ENCODE measurements at places on chromosomes 4 and X.

- DNase-seq, result no peak
Observed at GRCh38 chrX:153004780-153005179, 10.9 kb upstream of the PNMA5 start.

DNA sequence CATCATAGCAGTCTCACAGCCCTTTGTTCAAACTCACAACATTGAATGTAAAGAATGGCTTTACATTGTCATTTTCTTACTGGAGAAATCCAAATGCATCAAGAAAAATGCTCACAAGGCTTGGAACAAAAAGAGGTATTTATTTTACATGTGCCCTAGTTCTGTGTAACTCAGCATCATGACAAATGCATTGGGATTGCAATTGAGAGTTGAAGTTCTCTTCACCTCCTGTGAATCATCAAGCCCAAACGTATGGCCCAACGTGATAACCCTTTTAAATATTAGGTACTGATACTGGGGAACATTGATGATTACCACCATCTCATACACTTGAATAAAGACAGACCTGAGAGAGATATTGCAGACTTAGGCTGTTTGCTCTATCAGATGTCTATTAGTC, 61.6 kb downstream of the GASK1B start:
- DNase-seq, result no peak

DNA sequence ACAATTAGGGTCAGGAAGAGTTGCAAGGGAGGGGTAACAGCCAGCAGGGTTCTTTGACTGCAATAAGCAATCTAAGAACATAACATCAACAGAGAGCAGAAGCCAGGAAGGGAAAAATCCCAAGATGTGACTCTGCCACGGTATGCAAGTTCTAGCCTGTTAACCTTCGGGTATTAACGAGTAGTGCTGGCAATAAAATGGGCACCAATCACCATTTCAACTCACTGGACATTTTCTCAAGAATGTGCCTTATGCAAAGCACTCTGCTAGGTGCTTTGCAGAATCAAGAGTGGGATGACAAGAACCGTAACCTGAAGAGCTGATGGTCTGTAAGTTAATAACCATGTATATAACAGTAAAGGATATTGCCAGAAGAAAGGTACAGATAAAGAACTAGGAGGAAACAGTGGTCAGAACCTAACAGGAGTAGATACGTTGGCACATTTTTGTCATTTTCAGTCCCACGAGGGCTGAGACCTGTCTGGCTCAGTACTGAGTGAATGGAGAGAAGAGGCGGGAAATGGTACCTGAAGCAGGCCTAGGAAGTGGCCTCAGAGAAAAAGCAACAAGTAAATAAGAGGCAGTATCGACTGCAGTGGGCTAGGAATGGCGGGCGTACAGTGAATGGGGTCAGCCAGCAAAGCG, 2.7 kb downstream of the ELOVL6 start:
- no peak for DNase-seq

DNA sequence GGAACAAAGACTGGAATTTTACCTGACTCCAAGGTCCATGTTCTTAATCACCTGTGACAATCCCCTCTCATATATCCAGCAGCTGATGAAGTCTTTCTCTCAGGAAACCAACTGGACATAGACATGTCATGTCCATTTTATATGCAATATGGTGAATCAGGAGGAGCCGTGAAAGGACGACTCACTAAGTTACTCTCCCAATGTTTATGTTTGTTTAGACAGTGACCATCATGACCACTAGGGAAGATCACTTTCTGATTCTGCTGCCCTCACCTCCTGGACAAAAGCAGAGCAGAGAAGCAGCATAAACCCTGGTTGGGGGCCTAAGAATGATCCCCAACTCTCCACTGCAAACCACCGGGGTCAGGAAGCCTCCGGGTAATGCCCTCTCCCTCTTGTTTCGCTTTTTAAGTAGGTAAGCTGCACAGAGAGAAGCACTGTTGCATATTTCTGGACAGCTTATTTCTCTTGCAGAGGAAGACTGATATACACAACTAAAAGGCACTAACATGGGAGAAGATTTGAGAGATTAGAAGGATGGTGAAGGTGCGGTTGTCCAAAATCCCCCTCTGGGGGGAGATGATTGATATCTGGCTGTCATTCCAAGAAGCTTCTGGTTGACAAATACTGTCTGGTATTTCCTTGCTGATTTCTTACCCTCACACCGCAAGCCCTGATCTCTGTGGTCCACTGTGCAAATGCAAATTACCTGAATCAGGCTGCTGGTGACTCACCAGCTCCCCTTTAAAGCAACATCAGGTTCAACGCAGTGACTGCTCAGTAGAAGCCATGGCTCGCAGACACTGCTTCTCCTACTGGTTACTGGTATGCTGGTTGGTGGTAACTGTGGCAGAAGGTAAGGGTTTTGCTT, at the start of gene ODAPH:
ODAPH (plus strand) TSS at position 773 of the 871 bp plus-strand sequence; CDS start at position 790, 17 bp downstream.
- DNase-seq, result no peak

DNA sequence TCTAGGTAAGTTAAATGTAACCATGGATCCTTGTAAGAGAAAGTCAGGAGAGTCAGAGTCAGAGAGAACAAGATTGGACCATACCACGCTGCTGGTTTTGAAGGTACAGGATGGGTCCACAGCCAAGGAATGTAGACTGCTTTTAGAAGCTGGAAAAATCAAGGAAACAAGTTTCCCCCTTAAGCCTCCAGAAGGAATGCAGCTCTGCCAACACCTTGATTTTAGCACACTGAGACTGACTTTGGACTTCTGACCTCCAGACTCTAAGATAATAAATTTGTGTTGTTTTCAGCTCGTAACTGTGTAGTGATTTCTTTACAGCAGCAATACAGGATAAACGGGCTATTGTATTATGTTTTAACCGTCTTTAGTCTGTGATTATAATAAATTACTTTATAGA, 108.0 kb upstream of the USP38 start:
- DNase-seq, result no peak

- DNase-seq, result no peak
Observed at GRCh38 chr4:183986971-183987946, 82.2 kb downstream of the STOX2 start.

GRCh38 chr4:82055156-82055555, 318.6 kb downstream of the HNRNPD start:
- DNase-seq, result no peak

DNA sequence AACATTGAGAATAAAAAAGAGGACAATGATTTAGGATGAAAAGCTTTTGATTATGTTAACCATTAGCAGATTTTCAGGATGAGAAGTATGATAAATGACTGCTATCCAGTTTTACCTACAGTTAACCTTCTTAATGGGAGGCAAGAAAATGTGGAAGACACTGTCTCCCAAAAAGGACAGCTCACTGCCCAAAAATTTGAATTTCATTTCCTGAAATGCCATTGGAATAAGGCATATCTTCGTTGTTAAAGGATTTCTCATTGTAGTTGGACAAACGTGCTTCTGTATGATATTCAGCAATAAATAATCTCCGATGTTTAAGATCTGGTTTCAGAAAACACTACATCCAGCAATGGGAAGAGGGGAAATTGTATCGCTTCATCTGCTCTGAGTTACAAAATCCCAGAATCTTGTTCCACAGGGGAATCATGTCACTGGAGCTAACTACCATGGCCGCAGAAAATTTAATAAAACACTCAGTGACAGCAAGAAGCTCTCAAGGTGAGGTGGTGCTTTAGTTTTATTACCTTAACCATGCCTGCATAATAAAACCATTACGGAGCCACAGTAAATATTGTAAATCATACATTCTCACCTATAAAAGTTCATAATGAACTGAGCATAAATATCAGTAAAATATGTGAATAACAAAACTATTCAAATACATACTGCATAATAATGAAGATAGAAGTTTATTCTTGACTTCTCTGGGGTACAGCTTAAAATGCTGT, 552.3 kb downstream of the PCDH7 start:
- no peak for DNase-seq

DNA sequence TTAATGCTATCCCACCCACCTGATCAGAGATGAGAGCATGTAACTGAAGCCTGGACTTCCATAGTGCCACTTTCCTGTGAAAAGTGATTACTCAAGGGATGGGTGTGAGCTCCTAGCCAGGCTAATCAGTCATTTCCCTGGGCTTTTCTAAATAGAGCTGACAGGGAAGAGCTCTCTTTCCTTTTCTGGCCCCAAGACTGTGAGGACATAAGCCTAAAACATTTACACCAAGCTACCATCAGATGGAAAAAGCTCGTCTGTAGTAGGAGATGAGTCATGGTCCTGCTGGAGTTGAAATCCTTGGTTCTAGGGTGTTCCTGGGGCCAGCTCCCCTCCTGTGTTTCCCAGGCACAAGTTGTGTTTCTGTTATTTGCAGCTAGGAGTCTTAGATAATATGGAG, 52.4 kb upstream of the NDP start:
- DNase-seq, result no peak

- no peak for DNase-seq
Observed at GRCh38 chrX:11688201-11688600, 22.5 kb upstream of the ARHGAP6 start.

DNA sequence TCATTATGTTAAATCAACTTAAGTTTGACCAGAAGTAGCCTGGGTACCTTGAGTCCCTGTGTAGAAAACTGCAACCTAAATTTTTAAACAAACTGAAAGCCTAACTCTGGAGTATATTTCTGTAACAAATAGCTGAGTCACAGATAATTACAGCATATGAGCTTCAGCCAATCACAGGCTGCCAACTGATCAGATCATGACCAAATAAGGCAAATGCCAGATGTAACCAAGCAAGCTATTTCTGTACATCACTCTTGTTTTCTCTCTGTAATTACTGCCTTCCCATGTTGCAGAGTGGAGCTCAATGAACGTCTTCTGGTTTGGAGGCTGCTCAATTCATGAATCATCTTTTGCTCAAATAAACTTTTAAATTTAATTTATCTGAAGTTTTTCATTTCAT, 980.9 kb upstream of the DIAPH2 start:
- no peak for DNase-seq

DNA sequence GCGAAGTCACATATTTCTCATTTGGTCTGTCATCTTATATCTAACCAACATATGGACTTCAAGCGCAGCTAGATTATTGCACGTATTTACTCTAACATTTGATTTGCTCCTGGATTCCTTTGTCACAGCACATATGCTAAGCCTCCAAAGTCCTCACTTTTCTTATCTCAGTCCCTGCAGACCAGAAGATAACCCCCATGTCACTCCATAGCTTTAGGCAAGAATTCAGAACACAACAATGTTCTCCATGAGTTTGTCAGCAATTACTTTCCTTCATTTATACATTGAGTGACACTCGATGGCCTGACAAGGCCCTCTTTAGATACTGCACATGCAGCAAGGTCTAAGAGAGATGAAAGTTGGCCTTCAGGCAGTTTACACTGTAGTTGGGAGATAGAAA, 4.8 kb upstream of the STATH start:
- DNase-seq, result no peak

GRCh38 chr4:2934077-2934812, 29.0 kb downstream of the NOP14 start:
- DNase-seq, result no peak

GRCh38 chrX:108511721-108512120, 72.1 kb downstream of the COL4A5 start:
- no peak for DNase-seq

DNA sequence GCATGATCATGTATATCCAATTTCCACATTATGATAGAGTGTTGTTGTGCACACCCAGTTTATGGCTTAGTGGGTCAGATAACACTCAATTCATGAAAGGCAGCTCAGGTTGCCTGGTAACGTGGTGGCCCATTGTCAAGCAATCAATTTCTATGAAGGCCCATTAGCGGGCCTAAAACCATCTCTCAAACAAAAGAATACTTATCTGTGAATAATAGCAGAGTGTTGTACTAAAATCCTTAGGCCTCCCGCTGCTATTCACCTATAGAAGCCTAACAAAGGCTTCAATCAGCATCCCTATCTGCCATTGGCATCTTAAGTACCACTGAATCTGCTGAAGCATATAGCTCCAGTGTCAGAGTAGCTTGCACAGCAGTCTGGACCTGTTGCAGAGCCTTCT, 849.6 kb upstream of the POU3F4 start:
- no peak for DNase-seq

- DNase-seq, result no peak
Observed at GRCh38 chr4:69830560-69831269, 29.2 kb downstream of the SULT1E1 start.

- peak; percentile 55 for DNase-seq
Observed at GRCh38 chr4:128810871-128811570, 1.5 kb downstream of the JADE1 start.

DNA sequence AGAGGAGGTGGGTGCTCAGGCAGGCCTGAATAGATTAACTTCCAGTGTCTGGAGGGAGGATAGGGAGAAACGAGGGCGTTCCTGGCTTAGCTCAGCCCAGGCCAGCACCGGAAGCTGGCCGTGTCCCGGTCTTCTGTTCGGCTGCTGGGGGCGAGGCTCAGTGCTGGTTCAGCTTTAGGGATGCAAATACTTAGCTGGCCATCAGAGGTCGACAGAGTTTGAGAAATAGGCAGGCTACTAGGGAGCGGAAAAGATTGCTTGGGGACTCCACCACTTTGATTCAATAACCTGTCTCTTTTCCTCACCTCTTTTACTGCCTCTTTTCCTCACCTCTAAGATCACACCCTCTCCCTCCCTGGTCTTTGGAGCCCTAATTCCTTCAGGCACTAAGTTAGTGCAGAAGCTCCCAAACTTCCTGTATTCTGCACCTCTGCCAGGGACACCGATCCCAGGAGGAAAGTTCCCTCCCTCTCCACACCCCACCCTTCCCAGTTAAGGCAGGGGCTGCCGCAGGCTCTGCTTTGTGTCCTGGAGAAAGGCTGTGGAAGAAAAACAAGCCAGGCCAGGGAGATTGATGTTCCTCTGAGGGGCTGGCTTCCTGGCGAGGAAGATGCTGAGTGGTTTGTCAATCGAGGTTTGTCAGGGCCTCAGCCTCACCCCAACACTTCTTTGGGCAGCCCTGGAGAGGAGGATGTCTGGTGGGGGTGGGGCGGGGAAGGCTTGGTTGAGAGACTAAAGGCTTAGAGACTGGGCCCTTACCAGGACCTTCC, 6.0 kb upstream of the EFNB1 start:
- DNase-seq, result no peak

- no peak for DNase-seq
Observed at GRCh38 chr4:8157944-8158709, 486 bp downstream of the ABLIM2 start.

DNA sequence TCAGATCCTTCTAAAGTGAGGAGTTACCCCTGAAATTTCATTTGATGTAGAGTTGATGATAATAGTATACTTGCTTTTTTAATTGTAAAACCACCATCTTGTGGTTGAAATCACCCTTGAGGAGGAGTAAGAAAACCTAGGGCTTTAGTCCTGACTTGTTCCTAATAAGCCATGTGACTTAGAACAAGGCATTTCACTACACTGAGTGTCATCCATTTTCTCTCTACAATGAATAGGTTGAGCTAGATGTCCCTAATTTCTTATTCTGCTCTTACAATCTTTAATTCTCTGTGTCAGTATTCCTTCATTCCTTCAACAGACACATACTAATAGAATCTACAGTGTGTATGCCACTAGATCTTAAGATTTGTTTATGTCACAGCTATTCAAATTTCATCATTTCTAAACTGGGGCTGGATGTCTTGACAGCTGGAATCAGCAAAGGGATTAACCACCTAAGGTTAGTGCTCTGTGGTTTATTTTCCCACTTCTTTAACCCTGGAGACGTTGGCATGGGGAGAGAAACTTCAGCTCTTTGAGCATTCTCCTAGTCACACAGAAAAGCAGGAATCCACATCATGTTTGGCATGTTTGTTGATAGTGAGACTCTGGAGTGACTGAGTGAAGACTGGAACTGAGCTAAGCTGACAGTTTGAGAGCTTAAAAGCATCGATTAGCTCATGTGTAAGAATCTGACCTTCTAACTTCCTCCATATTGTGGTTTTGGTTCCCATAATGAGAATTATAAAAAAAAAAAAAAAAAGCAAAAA, 246.3 kb downstream of the NDST4 start:
- DNase-seq, result no peak
